CD4-positive, alpha-beta T cell treated with Interleukin-1 beta for 1 hour (primary cell): ENCODE measurements at places on chromosomes 3 and 15.

- DNase-seq = no peak
Measured at GRCh38 chr3:12922881-12923431, 81.6 kb upstream of the RPL32 start.

- no peak for DNase-seq
Measured at GRCh38 chr3:143531101-143531500, 317.2 kb downstream of the SLC9A9 start.

DNA sequence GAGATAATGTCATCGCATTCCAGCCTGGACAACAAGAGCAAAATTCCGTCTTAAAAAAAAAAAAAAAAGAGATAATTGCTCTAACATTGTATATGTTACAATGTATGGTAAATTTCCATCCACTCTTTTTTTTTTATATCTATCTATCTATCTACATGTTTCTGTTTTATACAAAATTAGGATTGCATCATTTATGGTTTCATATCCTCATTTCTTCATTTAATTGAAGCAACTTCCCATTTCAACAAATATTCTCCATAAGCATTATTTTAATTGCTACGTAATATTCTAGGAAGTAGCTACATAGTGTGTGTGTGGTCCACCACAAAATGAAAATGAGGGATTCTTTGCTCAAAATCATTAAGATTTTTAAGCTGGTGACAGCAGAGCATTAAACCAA, 18.4 kb downstream of the RBP1 start:
- no peak for DNase-seq

GRCh38 chr3:116020495-116020894, 397.2 kb downstream of the GAP43 start:
- DNase-seq = no peak

DNA sequence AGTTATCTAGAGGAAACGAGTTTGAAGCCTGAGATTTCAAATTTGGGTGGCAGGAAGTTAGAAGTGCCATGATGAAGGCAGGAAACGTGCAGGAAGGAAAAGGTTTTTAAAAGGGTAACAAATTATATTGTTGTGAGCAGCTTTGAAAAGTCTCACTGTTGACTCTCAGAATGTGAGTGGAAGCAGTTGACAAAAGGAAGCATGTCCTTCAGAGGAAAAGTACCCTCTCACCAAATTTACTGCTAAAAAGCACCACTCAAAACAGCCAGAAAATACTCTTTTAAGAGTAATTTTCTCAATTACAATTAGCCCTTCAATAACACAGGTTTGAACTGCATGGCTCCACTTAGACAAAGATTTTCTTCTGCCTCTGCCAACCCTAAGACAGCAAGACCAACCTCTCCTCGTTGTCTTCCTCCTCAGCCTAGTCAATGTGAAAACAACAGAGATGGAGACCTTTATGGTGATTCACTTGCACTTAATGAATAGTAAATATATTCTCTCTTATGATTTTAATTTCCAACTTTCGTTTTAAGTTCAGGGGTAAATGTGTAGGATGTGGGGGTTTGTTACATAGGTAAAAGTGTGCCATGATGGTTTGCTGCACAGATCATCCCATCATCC, 117.1 kb upstream of the LIPC start:
- DNase-seq = peak; percentile 20
